ENCODE measurements at places on chromosomes 16 and 17.

DNA sequence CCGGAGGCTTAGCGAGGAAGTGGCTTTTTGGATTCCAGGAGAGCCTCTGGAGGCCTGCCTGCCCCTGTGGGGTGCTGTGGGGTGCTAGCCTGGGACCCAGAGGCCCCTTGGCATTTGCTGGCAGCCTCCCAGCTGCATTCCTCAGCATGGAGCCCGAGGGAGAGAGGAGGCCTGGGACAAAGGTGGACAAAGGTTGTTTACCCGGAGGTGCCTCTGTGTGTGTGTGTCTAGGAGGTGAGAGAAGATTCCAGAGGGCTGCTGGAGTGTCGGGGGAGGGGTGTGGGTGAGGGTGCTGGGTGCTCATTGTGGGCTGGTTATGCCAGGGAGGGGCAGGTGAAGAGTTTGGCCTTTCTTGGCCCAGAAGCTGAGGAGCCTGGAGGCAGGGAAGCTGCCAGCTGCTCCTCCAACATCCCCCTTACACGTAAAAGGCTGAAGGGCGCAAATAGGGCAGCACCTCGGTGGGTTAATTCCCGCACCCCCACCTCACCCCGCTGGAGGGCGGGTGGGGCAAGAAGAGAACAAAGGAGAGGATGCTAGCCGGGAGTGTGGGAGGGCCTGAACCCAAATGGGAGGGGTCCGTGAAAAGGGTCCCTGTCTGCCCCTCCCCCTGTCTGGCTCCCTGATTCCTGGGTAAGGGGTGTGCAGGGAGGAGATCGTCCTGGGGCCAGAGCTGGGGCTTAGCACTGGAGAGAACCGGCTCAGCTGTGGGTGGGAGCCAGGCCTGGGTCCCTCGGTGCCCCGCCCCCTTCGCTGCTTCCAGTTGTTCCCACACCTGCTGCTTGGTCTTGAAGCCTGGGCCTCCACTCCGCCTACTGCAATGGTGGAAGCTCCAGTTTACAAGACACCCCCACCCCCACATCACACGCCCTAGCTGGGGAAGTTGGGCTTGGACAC lies 9.9 kb downstream of the HEXIM2 start:
- peak; percentile 74 for DNase-seq

DNA sequence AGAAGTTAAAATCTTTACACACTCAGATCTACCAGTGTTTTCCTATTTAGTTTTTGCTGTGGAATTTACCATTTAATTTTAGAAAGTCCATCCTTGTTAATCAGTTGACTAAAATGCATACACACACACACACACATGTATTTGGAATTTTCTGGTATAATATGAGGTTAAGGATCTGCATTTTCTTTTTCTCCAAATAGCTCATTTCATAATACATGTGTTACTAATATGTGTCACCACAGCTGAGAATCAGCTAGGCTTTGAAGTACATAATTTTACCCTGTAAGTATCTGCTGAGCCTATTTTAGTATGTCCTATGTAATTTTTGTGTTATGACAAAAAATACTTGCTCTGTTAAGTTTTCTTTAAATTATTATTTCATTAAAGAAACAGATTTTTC lies 143.2 kb downstream of the PHKB start:
- no peak for DNase-seq

GRCh38 chr17:3539881-3540540 lies 17.6 kb downstream of the TRPV3 start:
- no peak for DNase-seq

DNA sequence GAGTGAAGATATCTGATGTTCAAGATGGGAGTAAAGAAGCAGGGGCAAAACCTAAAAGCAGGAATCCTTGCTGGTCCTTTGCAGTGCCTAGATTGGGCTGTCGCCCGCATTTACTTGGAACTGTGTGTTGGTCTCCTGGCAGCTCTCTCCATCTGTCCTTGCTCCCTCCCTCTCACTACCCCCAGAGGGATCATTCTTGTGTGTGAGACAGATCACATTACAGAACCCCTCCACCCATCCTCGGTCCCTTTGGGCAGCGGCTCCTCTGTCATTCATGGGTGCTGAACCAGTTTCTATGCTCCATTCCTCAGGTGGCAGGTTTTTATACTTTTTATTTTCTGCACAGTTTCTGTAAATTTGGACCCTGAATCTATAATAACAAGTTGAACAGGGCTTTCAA lies 99.4 kb upstream of the MYOCD start:
- peak; percentile 50 for DNase-seq

DNA sequence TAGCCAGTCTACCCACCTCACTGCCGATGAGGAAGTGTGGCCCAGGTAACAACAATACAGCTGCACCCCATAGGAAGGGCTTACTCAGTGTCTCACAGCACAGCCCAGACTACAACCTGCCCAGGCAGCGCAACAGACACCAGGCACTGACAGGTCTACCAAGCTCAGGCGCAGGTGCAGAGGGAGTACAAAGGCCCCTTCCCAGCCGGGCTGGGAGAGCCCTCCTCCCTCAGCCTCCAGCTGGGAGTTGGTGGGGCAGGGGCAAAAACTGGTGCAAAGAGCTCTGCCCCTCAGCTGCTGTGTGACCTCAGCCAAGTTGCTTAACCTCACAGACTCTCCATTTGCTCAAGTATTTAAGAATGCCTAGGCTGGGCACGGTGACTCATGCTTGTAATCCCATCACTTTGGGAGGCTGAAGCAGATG lies 112.6 kb upstream of the LHX1 start:
- DNase-seq = no peak

DNA sequence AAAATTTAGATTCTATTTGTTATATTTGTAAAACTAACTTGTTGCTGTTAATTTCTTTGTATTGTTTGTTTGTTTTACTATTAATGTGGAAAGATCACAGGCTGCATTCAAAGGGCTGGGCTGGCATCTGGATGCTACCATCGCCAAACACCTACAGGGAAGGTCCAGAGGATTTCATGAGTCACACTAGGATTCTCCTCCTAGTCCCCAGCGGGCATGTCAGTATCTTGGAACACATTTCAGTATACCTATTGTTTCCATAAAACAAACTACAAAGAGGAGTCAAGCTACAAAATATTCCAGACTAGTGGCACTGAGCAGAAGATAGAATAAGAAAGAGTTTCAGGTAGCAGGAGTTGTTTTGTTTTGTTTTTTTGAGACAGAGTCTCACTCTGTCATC lies 55.3 kb downstream of the NOG start:
- no peak for DNase-seq

GRCh38 chr16:3106205-3106928 lies 6.0 kb upstream of the ZNF205 start:
- peak; percentile 96 for DNase-seq
